ENCODE measurements at places on chromosomes 1 and 21. TPM values are rescaled to one million over a fixed set of nuclear protein-coding genes. Genes with fewer than 3 reads are reported as not detected.

Gene AMY1B
- 5.2 TPM for total RNA-seq

Gene PDC
- not detected for total RNA-seq

Gene PRELP
- 20.5 TPM for total RNA-seq

Gene LAMC2
- 46.8 TPM for total RNA-seq

GRCh38 chr1:248800459-248800858, 25.3 kb downstream of the SH3BP5L start:
- no peak for DNase-seq

GRCh38 chr1:44077421-44077820, 41.2 kb upstream of the KLF17 start:
- no peak for DNase-seq

Measured in left lung (tissue), 14 donors.